ENCODE measurements at places on chromosomes 12 and 14. TPM values are rescaled to one million over a fixed set of nuclear protein-coding genes. Genes with fewer than 3 reads are reported as not detected.
A peak's percentile ranks its signal among the peaks of the same experiment; 100 is the strongest.

- no peak overlapping the region for H3K4me3 ChIP-seq
- no peaks in the 10 kb centered on the region for H3K36me3 ChIP-seq
- no peak overlapping the region for H3K27ac ChIP-seq
- no peaks in the 10 kb centered on the region for H3K4me1 ChIP-seq
Measured at GRCh38 chr14:106459971-106460730, 933.8 kb downstream of the TMEM121 start.

DNA sequence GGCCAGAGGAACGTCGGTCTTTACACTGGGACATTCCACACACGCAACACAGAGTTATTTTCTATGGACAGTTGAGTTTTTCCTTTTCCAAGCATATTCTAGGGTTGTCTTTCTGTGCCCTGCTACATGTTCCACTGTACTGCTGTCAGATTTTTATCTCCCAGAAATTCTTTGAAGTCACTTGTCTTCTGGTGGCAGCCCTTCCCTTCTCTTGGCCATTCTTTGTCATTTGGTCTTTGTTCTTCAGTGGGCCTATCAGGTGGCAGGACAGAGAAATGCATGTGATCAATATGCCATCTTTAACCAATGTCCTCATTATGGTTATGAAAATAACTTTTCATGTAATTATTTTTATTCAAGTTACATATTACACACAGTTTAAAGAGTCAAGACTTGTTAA lies 36.3 kb downstream of the MARK3 start:
- no peaks in the 10 kb centered on the region for H3K27me3 ChIP-seq
- no peak overlapping the region for H3K4me3 ChIP-seq
- H3K36me3 ChIP-seq = peaks cover 2% of the 10 kb centered on the region
- H3K4me1 ChIP-seq = no peaks in the 10 kb centered on the region

- H3K4me1 ChIP-seq = no peaks in the 10 kb centered on the region
- DNase-seq = no peak
- no peak overlapping the region for H3K27ac ChIP-seq
- H3K4me3 ChIP-seq = no peak overlapping the region
- no peaks in the 10 kb centered on the region for H3K36me3 ChIP-seq
Measured at GRCh38 chr12:87671757-87672156, 357.4 kb downstream of the C12orf50 start.

HOXC11 gene
- total RNA-seq = not detected

GRCh38 chr14:19800282-19801117 lies 3.1 kb upstream of the OR4N2 start:
- no peaks in the 10 kb centered on the region for H3K4me1 ChIP-seq
- H3K27ac ChIP-seq = no peak overlapping the region
- no peaks in the 10 kb centered on the region for H3K27me3 ChIP-seq

CCDC88C gene
- 43.7 TPM for total RNA-seq

GRCh38 chr12:5503774-5504173 lies 71.9 kb downstream of the NTF3 start:
- H3K27ac ChIP-seq = no peak overlapping the region
- H3K27me3 ChIP-seq = no peaks in the 10 kb centered on the region
- H3K4me1 ChIP-seq = no peaks in the 10 kb centered on the region
- peak; percentile 47 for DNase-seq

KRT81 gene
- 0.61 TPM for total RNA-seq

PRH1 gene
- total RNA-seq = 92.5 TPM

DNA sequence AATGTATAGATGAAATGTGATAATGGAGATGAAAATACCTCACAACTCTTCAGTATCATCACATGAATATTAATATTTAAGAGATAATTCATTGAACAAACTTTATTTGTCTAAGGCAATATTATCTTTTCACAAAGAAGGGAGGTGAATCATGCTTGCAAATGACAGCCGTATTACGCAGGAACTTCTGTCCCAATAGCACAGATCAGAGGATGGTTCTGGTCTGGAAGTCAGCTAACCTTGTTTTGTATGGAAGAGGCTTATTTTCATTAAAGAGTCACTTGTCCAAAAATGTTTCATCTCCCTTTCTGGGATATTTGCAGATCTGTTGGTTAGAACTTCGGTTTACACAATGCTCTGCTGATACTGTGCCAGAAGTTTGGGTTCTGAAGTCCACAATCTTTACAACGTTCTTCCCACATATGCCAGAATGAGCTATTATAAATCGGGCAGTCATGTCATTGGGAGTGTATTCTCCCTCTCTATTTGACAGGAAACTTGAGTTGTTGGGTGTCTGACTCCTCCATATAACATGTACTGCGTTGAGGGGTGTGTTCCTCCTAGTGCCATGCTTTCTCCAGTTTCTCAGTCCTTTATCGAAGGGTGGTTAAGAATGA lies 29.8 kb downstream of the YY1 start:
- H3K4me3 ChIP-seq = no peak overlapping the region
- H3K36me3 ChIP-seq = peaks cover 11% of the 10 kb centered on the region
- H3K4me1 ChIP-seq = no peaks in the 10 kb centered on the region
- H3K27me3 ChIP-seq = no peaks in the 10 kb centered on the region
- DNase-seq = no peak

KLRC3 gene
- total RNA-seq = not detected

DNA sequence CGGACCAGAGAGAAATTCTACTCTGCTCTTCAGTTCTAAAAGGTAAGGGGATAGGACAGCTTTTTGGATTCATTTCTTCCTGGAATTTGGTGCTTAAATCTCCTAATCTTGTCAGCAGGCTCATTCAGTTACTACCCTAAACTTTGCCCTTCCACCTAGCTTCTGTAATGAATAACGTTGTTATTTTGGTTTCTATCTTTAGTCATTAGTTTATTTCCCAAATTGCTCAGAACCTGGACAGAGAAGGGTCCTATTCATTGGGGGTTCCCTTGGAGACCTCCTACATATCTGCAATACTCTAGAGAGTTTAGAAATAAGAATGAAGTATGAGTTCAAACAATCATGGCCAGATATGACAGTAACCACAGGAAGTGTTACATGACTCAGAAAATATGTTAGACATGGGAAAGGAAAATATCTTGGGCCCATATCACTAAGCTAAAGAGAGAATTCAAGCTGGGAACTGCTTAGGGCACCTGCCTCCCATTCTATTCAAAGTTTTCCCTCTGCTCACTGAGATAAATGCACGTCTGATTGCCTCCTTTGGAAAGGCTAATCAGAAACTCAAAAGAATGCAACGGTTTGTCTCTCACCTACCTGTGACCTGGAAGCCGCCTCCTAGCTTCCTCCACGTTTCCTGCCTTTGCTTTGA lies 87.9 kb downstream of the GAS2L3 start:
- H3K36me3 ChIP-seq = no peaks in the 10 kb centered on the region
- H3K4me3 ChIP-seq = no peak overlapping the region

KITLG gene
- 53.8 TPM for total RNA-seq
